ENCODE measurements at places on chromosomes 1 and 21. TPM values are rescaled to one million over a fixed set of nuclear protein-coding genes. Genes with fewer than 3 reads are reported as not detected.
A peak's percentile ranks its signal among the peaks of the same experiment; 100 is the strongest.

The ASH1L gene
- total RNA-seq, result 129 TPM

The CFAP74 gene
- 0.09 TPM for total RNA-seq

The SLC5A9 gene
- total RNA-seq, result 0.40 TPM

DNA sequence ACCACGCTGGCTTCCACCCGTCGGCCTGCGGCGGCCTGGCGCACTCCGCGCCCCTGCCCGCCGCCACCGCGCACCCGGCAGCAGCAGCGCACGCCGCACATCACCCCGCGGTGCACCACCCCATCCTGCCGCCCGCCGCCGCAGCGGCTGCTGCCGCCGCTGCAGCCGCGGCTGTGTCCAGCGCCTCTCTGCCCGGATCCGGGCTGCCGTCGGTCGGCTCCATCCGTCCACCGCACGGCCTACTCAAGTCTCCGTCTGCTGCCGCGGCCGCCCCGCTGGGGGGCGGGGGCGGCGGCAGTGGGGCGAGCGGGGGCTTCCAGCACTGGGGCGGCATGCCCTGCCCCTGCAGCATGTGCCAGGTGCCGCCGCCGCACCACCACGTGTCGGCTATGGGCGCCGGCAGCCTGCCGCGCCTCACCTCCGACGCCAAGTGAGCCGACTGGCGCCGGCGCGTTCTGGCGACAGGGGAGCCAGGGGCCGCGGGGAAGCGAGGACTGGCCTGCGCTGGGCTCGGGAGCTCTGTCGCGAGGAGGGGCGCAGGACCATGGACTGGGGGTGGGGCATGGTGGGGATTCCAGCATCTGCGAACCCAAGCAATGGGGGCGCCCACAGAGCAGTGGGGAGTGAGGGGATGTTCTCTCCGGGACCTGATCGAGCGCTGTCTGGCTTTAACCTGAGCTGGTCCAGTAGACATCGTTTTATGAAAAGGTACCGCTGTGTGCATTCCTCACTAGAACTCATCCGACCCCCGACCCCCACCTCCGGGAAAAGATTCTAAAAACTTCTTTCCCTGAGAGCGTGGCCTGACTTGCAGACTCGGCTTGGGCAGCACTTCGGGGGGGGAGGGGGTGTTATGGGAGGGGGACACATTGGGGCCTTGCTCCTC lies 1.9 kb downstream of the OLIG2 start:
- DNase-seq, result peak; percentile 54

GRCh38 chr1:212749821-212750535 lies 41.6 kb downstream of the NSL1 start:
- DNase-seq, result no peak

DNA sequence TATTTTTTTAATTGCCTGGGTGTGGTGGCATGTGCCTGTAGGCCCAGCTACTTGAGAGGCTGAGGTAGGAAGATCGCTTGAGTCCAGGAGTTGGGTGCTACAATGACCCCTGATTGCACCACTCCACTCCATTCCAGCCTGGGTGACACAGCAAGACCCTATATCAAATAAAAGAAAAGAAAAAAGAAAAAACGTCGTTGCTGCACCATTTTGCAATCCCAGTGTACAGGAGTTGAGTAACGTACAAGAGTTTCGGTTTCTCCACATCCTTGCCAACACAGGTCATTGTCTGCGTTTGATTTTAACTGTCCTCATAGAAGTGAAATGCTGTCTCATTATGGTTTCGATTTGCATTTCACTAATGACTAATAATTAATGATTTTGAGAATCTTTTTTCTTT lies 7.9 kb downstream of the ZNF684 start:
- no peak for DNase-seq

DNA sequence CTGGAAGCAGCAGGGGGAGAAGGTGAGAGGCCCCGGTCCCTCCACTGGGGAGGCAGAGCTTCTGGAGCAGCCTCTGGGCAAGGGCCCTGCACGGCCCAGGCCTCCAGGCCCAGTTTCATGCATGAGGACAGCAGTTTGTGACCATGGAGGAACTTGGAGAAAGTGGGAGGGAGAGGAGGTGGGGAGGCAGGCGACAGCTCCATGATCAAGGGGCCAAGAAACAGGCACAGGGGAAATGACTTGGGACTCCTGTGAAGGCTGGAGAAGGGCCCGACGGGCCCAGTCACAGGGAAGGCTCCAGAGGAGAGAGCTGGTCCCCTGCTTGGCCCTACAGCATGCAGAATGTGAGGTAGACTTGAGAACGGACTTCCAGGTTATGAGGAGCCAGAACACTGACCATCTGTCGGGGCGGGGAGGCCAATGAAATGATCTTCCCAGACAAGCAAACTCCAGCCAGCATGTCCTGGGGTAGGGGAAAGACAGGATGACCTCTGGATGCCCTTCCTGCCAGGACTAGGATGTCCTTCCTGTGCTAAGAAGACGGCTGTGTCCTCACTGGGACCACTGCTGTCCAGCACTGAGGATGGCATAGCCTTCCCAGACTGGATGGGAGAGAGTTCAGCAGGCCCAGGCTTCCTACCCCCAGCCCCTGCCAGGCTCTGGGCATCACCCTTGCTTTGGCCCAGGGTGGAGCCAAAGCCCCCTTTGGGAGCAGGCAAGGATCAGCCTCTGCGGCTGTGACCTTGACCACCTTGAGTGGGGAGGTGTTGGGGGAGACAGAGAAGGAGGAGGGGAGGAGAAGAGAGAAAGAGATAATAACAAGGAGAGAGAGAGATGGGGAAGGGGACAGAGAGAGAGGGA lies 548.2 kb downstream of the PTPRU start:
- no peak for DNase-seq

DNA sequence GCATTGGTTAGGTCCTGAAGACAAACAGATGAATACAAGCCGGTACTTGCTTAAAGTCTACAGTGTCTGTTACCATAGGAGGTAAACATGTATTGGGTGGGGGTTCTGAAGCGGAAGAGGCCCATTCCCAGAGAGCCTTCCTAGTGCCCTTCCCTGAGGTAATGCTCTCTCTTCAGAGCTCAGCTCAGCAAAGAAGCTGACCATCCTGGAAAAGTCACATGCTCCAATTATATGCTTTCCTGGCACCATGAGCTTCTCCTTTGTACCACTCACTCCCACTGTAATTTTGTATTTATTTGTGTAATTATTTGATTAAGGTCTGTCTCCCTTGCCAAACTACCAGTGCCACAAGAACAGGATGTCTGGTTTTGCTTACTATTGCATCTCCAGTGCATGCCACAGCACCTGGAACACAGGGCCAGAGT lies 42.0 kb downstream of the RAB3B start:
- DNase-seq, result no peak

- no peak for DNase-seq
Observed at GRCh38 chr1:214719207-214719606, 116.2 kb downstream of the CENPF start.

DNA sequence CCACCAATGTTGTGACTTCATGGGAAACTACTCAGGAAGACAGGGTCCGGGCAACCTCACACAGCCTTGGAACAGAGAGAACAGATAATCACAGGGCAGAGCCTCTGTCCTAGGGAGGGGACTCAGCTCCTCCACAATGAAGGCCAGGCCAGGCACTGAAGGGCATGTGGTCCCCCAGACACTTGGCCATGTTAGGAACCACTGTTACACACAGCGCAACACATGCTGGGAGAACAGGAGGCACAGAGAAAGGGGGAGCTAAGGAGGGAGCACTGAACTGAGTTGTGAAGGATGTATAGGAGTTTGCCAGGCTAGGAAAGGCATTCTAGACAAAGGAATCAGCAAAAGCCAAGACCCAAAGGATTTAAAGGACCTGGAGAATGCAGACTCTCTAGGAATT lies 127.6 kb downstream of the DMRTB1 start:
- no peak for DNase-seq

GRCh38 chr1:9751971-9752370 lies 71.8 kb downstream of the CLSTN1 start:
- no peak for DNase-seq

- DNase-seq, result no peak
Observed at GRCh38 chr1:43143441-43143888, 28.6 kb downstream of the EBNA1BP2 start.

DNA sequence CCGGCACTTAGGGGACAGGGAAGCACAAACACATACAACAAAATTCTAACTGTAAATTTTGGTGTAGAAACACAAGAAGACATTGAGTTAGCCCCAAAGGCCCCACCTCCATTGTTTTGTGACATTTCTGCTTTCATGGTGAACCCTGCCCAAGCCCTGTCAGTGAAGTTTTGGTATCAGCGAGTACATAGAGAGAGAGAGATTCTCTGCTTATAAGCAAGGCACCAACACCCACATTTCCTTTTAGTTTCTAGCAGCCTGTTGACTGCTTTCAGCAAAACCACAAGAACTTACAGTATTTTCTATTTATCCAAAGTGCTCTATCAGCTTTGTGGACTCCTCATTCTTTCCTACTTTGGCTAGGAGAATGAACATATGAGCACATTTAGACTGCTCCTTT lies 24.0 kb downstream of the ZNF124 start:
- DNase-seq, result no peak

- DNase-seq, result no peak
Observed at GRCh38 chr1:165452336-165453130, 7.6 kb upstream of the RXRG start.

- no peak for DNase-seq
Observed at GRCh38 chr1:118254001-118254400, 69.0 kb upstream of the SPAG17 start.

- peak; percentile 50 for DNase-seq
Observed at GRCh38 chr1:227894831-227895451, 52.8 kb downstream of the WNT9A start.
